ENCODE measurements at places on chromosomes 6 and 20.

DNA sequence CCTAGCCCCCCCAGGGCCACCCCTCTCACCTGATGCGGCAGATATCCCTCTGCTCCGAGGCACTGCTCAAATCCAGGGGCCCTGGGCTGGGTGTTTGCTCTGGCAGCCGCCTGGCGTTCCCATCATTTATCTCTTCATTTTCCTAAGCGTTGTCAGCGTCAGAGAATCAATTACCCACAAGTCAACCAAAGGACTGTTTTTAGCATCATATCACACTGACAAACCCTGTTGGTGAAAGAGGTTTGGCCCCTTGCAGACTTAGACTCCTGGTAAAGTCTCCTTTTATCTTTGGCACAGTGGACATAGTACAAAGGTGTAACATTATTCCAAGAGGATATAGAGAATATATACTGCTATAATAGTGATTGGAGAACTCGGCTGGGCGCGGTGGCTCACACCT lies at the start of gene GHRH:
Gene GHRH, minus strand, starts transcription at position 101 of the 400 bp plus-strand sequence. CDS start 4,925 bp downstream, outside the sequence.
- no peak for DNase-seq

DNA sequence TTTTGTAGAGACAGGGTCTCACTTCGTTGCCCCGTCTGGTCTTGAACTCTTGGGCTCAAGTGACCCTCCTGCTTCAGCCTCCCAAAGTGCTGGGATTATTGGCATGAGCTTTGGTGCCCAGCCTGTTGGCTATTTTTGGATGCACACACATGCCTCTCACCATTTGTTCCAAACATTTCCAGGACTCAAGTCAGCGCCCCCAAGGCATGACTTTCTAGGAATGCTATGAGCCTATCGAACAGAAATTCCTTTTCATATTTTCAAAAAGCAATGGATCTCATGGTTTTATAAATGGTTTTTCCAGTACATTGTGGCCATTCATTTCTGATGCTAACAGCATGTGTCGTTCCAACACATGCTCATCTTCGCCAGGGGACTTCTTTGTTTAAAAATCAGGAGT lies 119.3 kb upstream of the NAA20 start:
- DNase-seq: no peak

GRCh38 chr6:54810147-54810546 lies 36.4 kb upstream of the FAM83B start:
- no peak for DNase-seq

DNA sequence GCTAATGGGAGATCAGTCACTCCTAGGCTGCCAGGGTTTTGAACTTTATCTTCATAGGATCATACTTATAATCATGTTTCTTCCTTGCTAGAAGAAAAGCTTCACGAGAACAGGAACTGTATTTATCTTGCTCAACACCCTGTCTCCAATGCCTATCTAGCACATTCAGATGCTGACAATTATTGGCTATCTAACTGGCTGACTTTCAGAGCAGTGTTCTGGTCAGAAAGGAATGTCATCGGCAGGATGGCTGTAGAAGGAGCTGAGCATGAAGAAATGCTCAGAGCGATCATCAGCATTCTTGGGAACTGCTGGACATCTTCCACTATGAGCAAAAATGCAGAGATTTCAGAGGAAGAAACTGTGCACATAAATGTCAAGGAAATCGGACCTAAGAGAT lies 628.0 kb upstream of the NRSN1 start:
- no peak for DNase-seq

GRCh38 chr6:227074-227782 lies 65.1 kb upstream of the DUSP22 start:
- DNase-seq: no peak

GRCh38 chr20:36957875-36958667 lies 6.6 kb upstream of the SAMHD1 start:
- DNase-seq: no peak

- DNase-seq: no peak
These were observed 525 bp downstream of the PNRC1 start for GRCh38 chr6:89081129-89081422.

GRCh38 chr20:52747845-52748284 lies 224.3 kb upstream of the TSHZ2 start:
- DNase-seq: no peak

- peak; percentile 41 for DNase-seq
These were observed 404.5 kb downstream of the SYNE1 start for GRCh38 chr6:152232501-152233151.

DNA sequence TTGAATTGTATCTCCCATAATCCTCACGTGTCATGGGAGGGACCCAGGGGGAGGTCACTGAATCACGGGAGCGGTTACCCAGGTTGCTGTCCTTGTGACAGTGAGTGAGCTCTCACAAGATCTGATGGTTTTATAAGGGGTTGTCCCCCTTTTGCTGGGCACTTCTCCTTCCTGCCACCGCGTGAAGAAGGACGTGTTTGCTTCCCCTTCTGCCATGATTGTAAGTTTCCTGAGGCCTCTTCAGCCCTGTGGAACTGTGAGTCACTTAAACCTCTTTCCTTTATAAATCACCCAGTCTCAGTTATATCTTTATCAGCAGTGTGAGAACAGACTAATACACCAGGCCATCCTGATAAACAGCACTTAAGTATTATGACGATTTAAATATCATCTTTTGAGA lies 9.0 kb upstream of the MRGBP start:
- DNase-seq: no peak

GRCh38 chr6:105199711-105200110 lies 19.9 kb upstream of the POPDC3 start:
- DNase-seq: no peak

- no peak for DNase-seq
These were observed 16.7 kb downstream of the HSPA12B start for GRCh38 chr20:3749087-3749688.

DNA sequence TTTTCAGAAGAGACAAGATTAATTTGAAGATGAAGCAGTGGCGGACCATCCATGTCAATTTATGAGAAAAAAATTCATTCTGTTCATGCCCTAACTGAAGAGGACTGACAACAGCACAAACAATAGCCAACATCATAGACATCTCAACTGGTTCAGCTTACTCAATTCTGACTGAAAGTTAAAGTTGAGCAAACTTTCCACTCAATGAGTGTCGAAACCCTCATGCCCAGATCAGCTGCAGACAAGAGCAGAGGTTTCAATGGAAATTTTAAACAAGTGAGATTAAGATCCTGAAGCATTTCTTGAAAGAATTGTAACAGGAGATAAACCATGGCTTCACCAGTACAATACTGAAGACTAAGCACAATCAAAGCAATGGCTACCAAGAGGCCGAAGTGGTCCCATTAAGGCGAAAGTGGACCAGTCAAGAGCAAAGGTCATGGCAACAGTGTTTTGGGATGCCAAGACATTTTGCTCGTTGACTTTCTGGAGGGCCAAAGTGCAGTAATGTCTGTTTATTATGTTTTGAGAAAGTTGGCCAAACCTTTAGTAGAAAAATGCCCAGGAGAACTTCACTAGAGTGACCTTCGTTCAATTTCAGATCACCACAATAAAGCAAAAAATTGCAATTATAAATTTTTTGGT lies 6.1 kb upstream of the SFT2D1 start:
- DNase-seq: no peak

DNA sequence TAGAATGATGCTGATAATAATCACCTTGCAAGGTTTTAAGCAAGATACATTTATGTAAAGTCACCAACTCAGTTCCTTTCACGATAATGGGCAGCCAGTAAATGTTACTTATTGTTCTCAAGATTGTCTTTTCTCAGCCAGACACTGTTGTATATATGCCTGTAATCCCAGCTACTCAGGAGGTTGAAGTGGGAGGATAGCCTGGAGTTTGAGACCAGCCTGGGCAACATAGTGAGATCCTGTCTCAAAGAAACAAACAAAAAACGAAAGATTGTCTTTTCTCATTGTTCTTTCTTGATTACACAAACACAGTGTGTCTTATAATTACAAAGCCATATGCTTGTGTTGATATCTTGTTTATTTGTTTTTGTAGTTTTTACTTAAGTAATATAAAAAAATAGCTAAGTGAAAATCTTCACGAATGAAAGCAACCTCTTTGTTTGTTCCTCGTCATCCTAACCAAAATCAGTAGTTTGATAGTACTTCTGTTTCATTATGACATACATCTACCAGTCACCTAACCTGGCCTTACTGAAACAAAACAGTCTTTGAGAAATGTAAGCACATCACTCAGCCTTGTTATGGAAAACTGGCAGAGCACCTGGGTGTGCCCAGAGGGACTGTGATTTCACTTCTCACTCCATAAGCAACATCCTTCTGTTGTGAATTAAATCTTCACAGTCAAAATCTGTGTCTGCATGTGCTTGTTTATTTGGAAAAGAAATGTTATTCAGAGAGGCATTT lies 436.2 kb upstream of the SOX4 start:
- no peak for DNase-seq

- no peak for DNase-seq
These were observed 137.6 kb downstream of the AIG1 start for GRCh38 chr6:143198312-143198711.

DNA sequence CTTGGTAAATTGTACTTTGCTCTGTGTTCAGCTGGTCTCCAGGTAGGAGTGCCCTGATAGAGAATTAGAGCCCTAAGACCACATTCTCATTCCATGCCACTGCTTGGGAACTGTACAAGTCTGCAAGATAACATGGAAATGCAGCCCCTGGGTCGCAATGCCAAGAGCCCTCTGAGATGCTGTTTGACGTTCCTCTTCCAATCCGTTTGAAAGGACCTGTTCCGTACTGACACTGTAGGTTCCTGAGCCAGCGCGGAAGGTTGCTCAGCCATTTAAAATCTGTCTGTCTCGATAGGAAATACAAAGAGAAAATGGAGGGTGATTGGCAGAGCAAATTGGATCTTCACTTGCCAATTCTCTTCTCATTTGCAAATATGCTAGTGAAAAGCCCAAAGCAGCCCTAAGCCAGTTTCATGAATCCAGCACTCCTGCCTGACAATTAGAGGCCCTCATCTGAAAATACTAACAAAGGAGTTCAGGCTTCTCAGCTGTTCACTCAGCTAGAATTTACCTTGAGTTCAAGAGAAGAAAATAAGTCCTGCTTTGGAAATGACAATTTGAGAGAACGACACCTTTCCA lies 100.6 kb upstream of the AFDN start:
- DNase-seq: no peak

DNA sequence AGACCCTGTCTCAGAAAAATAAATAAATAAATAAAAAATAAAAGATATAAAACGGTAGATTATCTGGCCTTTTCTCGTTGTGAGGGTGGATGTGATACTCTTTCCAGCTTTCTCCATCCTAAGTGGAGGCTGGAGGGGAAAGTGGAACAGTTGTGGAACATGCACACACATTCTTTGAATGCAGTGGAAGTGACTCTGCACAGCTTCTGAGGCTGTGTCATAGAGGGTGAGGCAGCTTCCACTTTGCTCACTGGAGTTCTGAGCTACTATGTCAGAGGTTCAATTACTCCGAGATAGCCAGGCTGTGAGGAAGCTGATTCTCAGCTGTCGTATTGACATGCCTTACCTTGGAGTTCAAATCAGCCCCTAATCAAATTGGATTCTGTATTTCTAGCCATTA lies 82.2 kb downstream of the CHMP4B start:
- no peak for DNase-seq

DNA sequence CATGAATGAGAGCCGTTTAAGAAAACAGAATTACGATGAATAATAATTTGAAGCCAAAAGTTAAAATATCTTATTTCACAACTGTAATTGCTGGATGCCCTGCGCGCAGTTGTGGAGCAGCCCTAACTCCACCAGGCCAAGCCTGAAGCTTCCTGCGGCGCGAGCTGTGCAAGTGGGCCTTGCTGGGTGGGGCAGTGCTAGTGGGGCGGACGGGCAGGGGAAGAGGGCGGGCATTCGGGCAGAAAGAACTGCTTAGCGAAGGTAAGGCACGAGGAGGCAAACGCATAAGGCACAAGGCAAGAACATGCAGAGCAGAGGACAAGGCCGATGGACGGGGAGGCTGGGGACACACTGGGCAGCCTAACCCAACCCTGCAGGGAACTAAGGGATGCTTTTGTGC lies 2.3 kb downstream of the HLA-DQB2 start:
- DNase-seq: no peak

DNA sequence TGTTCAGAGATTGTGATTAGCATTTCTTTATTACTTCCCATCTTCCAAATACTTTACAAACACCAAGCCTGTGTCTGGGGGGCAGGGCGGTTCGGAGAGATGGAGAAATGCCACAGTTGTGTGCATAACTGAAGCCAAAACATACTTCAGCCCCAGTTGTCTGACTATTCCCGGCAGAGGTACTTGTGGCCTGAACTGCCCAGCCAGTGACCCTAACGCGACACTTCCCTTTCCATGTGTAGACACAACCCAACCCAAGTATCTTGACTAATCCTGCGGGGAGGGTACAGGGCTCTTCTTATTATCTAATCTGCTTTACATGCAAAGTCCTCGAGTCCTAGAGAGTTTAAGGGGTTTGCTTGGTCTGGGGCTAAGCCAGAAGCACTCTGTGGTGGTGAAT lies 46.2 kb downstream of the ISM1 start:
- no peak for DNase-seq

DNA sequence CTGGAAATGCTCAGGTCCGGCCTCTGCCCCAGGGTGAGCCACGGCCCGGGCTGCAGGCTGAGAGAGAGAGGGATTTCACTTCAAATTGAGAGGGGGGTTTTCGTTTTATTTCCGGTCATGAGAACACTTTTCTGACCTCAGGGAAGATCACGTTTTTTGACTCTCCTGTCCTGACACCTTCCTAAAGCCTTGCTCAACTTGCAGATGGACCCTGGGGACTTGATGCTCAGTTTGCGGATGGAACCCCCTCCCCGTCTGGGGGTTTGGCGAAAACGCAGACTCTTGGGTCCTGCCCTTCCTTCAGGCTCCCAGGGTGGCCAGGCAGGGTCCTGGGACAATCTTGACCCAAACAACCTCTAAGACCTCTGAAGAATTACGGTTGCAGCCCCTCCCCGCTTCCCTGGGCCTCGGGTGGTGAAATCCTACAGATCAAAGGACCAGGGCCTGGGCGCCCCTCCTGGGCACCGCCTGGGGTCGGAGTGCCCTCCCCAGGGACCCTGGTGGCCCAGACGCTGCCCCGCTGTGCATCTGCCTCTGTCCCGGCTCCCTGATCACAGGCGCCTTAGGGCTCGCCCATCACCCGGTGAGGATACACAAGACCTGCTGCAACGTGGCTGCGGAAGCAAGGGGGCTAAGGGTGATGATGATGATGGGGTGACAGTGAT lies 148.2 kb downstream of the ERMARD start:
- no peak for DNase-seq

DNA sequence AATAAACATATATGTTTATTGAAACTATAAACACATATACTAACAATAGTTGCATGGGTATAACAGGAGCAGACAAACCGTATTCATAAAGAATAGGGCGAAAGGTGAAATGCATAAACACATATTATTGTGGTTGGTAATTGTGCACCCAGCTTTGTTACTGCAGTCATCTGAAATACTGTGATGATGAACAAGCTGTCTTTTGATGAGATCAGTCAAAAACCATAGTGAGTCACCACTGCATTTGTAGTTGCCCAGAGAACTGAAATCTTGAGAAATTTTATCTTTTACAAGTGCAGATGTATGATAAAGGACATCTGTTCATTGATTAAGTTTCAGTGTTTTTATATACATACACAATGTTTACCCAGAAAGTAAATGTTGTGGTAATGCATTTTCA lies 133.7 kb downstream of the MYO6 start:
- DNase-seq: no peak

DNA sequence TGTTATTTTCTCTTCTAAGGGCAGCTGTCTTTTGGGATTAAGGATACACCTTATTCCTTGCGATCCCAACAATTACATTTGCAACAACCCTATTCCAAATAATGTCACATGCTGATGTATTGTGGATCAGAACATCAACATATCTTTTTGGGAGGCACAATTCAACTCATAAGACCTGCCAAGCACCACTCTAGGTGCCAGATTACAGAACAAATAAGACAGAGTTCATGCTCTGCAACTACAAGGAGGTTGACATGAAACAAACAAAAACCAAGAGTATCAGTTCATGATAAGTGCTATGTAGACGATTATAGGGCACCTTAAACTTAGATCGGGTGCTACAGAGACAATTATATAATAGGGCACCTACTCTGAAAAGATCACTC lies 203.2 kb upstream of the SGK1 start:
- no peak for DNase-seq

Measured in activated T-cell treated with anti-CD3 and anti-CD28 coated beads, Interleukin-2, amount 50 U/mL, for 48 hours (primary cell).